Osteoblast (primary cell): ENCODE measurements at places on chromosomes 11 and 22.

GRCh38 chr22:50270666-50271394, 650 bp upstream of the MAPK11 start:
- peak; percentile 99 for DNase-seq

- DNase-seq, result peak; percentile 85
Measured at GRCh38 chr11:1484061-1484671, 2.4 kb downstream of the MOB2 start.

DNA sequence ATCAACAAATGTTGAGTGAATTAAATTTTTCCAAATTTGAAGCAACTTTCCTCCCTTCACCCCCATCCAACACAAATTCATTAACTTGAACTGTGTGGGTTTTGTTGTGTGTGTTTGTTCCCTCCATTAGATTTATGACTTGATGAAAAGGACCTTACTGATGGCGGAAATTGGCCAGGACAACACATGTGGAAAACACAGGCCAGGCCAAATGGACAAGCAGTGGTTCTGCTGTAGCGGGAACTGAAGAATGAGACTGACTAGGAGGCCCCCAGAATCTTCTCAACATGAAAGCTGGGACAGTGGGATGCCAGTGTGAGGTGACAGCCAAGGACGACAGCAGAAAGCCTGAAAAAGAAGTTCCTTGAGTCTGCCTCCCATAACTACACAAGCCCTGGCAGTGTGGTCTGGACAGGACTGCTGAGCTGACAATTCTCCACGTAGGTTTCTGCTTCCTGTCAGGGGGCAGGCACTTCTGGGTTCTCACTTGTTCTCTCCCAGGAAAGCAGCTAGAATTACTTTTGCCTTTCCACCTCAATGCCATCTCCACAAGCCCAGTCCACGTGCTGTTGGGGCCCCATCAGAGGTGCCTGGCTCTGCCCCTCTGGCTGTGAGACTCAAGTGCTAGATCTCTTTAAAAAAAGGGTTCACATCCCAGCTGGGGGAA, 94.3 kb downstream of the ETS1 start:
- DNase-seq, result no peak

DNA sequence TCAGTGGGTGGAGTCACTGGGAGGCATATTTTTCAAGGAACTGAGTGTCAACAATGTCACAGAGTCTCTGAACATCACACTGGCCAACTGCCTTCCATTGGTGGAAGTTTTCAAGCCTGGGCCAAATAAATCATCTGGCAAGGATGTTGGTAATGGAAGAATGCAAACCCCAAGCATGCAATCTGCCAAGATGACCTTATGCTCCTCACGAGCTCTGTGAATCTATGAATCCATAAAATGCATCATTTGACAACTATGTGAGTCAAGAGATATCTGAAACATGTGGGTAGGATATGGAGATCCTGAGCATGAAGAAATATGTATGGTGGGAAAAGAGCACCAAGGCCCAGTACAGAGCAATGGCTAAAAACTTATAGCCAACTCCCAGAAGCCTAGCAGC, 122.2 kb downstream of the PLEKHA7 start:
- DNase-seq, result peak; percentile 75

DNA sequence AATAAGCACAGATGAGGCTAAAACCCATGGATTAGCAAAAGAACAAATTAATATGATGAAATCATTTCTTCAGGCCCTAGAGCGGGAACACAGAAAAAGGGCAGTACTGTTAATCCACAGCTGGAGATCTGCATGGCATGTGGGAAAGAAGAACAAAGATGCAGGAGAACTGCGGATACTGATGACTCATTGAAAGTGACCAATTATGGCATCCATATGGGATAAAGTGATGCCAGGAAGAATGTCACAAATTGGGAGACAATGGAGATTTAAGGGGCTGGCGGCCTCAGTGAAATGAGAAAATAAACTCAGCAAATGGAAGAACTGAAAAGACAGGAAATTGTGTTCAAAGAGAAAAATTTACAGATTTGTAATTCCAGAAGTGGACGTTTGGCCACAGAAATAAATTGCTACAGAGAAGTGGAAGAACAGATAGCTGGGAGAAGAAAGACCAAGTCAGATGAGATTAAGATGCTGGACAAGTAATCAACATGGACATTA, 39.4 kb downstream of the SIK3 start:
- no peak for DNase-seq

- DNase-seq, result no peak
Measured at GRCh38 chr22:33524511-33525260, 395.6 kb downstream of the LARGE1 start.

DNA sequence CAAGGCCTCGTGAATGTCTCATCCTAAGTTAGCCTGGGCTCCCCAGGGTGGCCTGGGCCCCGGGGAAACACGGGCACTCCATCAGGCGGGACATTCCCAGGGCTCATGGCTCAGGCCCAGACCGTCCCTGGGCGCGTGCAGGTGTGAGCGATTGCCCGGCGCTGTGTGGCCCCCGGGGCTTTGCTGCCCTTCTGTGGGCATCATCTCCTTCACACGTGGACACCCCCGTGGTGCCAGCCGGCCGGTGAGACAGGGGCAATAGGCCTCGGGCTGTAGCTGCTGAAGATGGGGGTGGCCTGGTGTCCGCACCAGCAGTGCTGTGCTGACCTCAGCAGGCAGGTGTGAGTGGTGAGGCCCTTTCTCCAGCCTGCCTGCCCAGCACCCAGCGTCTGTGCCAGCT, 4.6 kb upstream of the SELENOO start:
- DNase-seq, result no peak

DNA sequence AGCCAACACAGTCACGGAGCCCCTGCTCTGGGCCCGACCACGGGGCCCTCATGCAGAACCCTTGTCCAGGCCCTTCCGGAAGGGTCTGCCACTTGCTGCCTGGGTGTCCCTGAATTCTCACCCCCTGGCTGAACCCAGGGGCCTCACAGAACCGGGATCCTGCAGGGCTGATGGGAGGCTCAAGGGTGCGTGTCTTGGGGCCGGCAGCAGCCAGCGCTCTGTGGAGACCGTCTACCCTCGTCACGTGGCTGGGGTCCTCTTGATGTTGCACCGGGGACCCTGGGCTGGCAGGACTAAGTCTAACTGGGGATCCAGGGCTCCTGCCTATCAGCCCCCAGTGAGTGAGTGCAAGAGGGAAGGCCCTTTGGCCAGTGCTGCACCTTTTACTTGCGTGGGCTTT, 19.3 kb upstream of the CCDC188 start:
- no peak for DNase-seq

GRCh38 chr11:35927682-35928081, 16.2 kb upstream of the LDLRAD3 start:
- DNase-seq, result no peak

GRCh38 chr11:50181334-50181733, 148.7 kb downstream of the OR4C45 start:
- DNase-seq, result no peak

DNA sequence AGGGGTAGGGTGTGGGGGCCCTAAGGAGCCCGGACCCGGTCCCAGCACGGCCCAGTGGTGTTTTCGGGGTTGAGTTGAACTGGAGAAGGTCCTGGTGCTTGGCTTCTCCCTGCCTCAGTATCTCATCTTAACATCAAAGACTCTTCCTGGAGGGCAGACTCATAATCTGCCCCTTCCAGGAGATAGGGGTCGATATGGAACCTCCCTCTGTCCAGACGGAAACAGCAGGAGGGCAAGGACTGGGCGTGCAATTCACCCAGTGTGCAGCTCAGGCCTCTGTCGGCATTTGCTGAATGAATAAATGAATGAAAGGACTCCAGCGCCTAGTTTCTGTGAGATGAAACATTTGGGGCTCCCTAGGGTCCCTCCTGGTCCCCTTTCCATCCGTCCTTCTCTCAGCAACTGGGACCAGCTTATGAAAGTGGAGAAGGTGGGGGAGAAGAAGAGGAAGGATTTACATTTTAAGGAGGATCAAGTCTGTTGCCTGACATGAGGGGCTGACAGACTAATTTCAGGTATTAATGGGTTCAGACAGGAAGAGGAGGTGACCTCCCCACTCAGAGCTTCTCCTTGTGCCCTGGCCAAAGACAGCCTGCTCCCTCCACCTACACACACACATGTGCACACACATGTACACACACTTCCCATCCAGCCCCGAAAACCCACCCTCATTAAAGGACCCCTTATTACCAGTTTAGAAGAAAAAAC, 1.1 kb upstream of the SHISA8 start:
- DNase-seq, result peak; percentile 85

DNA sequence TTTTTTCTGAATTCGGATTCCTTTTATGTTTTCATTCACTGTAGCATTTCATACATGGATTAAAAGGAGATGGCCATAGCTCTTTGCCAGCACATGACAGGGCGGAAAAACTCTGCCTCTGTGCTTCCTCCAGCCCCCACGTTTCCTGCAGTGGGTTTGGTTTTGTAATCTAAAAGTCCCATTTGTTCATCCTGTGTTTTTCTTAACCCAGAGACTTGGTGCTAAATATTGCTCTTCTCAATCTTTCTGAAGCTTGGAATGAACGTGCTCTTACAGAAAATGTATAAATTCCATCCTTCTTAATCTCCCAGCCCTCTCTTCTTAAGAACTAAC, 89.9 kb downstream of the PPP6R3 start:
- no peak for DNase-seq

GRCh38 chr11:83691451-83691950, 405.3 kb upstream of the CCDC90B start:
- no peak for DNase-seq

- DNase-seq, result peak; percentile 90
Measured at GRCh38 chr11:85827748-85828639, 17.1 kb upstream of the SYTL2 start.

DNA sequence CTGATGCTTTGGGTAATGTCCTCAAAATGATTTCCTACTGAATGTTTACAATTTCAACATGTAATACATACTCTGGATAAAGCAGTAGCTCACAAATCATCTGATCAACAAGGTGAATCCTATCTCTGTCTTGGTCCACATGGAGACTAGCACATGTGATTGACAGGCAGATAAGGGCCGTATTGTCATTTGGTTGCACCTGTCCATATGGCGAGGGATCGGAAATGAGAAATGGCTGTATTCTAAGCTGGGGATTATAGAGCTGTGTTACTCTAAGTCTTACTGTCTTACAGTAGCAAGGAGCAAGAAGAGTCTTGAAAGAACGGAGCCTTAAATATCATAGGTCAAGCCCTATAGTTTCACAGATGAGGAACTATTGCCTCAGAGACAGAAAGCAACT, 55.7 kb downstream of the APIP start:
- DNase-seq, result no peak

DNA sequence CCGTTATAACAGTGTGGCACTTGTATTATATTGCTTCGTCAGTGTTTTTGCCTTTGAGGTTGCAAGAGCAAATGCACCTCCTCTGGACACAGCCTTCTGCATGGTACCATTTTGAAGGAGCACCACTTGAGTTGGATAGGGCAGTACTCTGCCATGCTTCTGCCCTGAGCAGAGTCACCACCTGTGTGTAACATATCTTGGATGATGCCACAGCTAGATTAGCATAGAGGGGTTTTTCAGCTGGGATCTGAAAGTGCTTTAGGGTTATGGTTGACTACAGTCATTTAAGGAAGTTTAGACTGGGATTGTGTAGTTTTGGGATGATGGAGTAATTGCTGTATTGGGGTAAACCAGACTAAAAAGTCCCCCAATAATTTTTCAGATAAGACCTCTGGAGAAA, 78.8 kb downstream of the PPP6R3 start:
- DNase-seq, result no peak

- no peak for DNase-seq
Measured at GRCh38 chr22:48576333-48577013, 1251.2 kb downstream of the BRD1 start.

GRCh38 chr11:44854086-44854485, 96.6 kb downstream of the TP53I11 start:
- DNase-seq, result no peak

GRCh38 chr11:102874852-102875251, at the start of gene MMP12:
Gene MMP12, minus strand, starts transcription at chr11:102874982. Its CDS starts 45 bp downstream, at chr11:102874937.
- DNase-seq, result no peak

DNA sequence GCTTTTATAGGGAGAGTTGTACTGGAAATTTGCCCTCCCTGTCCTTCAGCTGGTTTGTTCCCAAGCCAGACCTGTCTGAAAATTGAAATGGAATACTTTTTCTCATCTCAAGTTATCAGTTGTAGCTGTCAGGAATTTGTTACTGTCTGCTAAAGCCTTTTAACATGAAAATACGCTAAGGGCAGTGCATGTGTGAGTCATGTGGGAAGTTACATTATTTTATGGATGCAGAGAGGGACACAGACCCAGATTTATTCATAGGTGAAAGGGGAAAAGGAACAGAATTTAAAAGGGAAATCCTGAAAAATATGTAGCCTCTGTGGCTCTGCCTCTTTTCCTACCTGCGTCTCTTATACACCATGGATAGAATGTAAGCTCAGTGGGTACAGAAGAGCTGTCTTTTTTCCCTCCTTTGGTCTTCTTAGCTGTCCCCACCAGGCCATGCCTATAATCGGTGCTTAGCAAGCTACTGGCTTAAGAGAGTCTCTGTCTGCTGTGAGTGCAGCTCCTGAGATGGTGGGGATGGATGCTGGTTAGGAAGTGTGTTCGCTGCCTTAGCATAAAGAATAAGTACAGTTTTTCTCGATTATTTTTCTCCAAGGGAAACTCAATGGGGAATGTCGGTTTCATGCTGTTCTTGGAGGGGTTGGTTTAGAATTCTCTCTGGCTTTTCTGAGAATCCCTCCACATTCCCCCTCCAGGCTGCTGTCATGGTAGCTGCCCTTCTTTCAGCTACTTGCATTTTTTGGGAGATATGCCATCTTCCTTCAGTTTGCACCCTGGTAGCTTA, 166.8 kb downstream of the TEAD1 start:
- peak; percentile 74 for DNase-seq

GRCh38 chr11:18772211-18772610, 19.4 kb downstream of the PTPN5 start:
- DNase-seq, result no peak

DNA sequence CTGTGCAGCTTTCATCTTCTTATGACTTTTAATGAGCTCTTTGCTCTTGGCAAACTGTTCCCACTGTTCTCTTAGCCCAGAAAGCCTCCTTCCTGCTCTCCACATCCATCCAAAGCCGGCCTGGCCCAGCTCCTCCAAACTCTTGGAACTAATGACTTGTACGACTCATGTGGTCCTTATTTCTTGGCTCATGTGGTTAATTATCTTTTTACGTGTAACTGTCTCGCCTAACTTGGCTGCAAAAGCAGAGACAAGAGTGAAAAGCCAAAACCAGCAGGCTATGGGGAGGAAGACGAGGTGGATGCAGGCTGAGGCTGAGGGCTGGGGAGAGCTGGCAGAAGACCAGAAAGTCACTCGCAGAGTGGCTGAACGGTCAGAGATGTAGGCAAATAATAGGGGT, 5.5 kb downstream of the CSNK2A3 start:
- no peak for DNase-seq

DNA sequence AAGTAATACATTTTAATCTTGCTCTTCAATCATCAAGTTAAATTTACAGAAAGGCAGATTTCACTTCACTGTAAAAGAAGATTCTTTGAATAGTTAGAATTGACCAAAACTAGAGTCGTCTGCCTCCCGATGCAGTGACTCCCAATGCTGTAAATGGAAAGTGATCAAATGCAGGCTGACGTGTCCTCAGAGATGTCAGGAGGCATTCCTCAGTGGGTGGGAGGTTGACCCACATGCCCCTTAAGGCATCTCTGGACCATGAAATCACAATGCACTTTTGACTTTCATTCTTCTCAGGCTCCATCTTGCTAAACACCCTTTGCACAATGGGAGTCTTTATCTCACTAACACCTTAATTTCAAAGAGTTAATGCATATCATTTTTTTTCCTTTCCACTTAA, 19.0 kb upstream of the CECR2 start:
- no peak for DNase-seq
